AML-193 (cell line): ENCODE measurements at places on chromosomes 6 and 20.

DNA sequence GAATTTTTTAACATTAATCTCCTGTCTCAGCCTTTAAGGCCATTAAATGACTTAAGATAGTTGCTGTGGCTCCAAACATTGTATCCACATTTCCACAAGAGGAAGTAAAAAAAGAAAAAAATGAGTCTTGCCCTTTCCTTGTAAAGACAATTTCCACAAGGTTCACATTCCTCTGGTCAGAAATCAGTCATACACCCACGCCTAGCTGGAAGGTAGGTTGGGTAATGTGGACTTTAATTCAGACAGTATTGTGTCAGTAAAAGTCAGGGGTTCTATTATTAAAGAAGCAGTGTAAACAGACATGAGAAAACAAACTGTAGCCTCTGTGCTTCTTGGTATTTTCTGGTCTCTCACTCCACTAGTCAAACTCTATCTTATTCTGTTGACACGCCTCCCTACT lies 682.0 kb downstream of the GRIK2 start:
- no peak for DNase-seq

DNA sequence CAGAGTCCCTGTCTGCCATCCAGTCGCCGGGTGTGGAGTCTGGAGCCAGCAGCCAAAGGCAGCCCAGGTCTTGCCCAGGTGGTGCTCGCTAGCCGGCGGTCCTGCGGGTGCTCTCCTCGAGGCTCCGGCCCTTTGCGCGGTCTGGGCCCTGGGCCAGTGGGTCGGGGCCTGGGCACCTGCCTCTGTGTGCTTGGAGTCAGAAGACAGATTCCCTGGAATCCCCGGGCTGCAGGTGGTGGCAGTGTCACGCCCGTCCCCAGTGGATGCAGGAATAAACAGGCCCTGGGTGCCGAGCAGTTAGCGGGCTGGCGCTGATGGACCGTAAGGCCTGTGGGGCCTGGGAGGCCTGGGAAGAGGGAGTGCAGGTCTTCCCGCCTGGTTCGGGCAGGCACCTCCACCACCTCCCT lies 5.3 kb downstream of the SS18L1 start:
- DNase-seq, result no peak

GRCh38 chr6:45822873-45823272 lies 192.8 kb downstream of the CLIC5 start:
- no peak for DNase-seq

GRCh38 chr6:144377586-144378210 lies 92.6 kb downstream of the UTRN start:
- no peak for DNase-seq

GRCh38 chr6:154414021-154414813 lies 57.6 kb upstream of the IPCEF1 start:
- peak; percentile 44 for DNase-seq

DNA sequence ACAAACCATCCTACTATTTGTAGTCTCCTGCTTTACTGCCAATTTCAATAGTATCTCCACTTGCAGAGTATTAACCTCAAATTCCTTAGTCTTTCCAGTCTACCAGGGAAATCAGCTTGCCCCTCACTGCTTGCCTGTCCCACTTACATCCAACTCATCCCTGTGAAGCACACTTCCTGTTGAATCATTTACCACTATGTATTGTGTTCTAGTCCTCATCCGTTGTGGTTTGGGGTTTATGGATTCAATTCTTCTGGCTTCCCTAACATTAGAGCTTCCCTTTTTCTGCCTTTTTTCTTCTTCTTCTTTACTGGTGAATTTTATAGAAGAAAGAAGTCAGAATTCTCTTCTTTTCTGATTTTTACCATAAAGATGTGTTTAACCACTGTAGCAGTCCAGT lies 5.1 kb upstream of the TXLNB start:
- peak; percentile 88 for DNase-seq

DNA sequence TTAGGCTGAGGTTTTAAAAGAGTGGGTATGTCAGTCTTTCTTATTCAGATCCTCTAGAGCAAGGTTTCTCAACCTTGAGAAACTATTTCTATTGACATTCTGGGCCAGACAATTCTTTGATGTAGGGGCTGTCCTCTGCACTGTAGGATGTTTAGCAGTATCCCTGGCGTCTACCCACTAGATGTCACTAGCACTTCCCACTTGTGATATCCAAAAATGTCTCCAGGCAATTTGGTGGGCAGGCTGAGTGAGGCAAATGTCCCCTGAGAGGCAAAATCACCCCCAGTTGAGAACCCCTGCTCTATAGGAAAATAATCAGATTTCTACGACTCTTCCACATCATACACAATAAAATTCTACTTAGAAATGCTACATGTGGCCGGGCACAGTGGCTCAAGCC lies 7.7 kb upstream of the ZKSCAN8 start:
- DNase-seq, result peak; percentile 67

DNA sequence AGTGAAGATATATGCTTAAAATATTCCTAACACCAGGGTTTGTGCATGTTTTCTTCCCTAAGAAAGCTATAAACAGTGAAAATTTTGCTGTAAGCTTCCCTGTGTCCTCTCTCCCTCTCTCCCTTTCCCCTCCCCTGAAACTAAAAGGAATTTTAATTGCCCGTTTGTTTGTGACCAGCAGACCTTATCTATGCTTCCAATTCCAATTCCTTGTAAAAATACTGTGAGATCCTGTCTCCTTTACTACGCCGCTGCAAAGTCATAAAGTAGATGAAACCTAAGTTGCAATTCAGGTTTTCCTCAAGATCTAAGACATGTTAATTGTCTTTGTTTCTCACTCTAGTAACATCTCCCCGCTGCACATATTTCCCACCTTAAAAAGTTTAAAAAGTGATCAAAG lies 82.3 kb downstream of the DNAH8 start:
- no peak for DNase-seq

- no peak for DNase-seq
Observed at GRCh38 chr6:114346451-114346850, 3.6 kb upstream of the HS3ST5 start.
